DND-41 (cell line): ENCODE measurements at places on chromosomes 12 and 14.

DNA sequence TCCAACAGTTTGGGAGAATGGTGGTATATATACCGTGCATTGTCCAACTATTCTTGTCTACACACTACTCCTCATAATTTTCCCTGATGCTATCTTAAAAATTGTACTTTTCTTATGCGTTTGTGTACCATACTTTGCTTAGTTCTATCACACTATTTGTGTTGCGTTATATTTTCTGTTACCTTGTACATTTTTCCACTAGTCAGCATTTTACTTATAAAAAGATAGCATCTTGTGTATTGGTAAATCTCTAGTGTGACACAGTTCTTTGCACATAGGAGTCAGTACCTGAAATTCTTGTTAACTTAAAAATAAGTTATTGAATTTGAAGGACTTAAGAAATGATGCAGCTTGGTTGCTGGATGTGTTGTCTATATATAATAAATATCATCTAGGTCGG is 201.8 kb upstream of the LMO3 start:
- no peaks in the 10 kb centered on the region for H3K27me3 ChIP-seq
- H3K36me3 ChIP-seq: no peaks in the 10 kb centered on the region
- H3K4me1 ChIP-seq: no peaks in the 10 kb centered on the region

- H3K27ac ChIP-seq: no peak overlapping the region
- DNase-seq: no peak
- peaks cover 14% of the 10 kb centered on the region for H3K27me3 ChIP-seq
- no peaks in the 10 kb centered on the region for H3K36me3 ChIP-seq
- no peaks in the 10 kb centered on the region for H3K4me1 ChIP-seq
These were observed 45.7 kb downstream of the TEAD4 start for GRCh38 chr12:3004655-3005565.

DNA sequence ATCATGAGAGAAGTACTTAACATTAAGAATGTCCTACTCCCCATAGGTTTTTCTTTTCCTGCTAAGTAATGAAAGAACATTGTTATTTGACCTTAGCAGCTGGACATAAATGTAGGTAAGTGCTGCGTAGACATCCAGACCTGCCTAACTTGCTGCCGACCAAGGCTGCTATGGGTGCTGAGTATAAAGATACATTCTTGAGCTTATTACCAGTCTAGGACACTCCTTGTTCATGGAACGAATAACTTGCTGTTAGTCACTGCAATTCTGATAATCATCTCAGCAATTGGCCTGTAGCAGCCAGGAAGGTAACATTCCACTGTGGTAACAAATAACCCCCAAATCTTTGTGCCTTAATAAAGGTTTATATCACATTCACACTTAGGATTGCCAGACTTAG is 478.1 kb downstream of the VRK1 start:
- H3K4me1 ChIP-seq: peaks cover 21% of the 10 kb centered on the region
- no peaks in the 10 kb centered on the region for H3K27me3 ChIP-seq
- no peak overlapping the region for H3K27ac ChIP-seq
- H3K4me3 ChIP-seq: no peak overlapping the region
- no peaks in the 10 kb centered on the region for H3K36me3 ChIP-seq

DNA sequence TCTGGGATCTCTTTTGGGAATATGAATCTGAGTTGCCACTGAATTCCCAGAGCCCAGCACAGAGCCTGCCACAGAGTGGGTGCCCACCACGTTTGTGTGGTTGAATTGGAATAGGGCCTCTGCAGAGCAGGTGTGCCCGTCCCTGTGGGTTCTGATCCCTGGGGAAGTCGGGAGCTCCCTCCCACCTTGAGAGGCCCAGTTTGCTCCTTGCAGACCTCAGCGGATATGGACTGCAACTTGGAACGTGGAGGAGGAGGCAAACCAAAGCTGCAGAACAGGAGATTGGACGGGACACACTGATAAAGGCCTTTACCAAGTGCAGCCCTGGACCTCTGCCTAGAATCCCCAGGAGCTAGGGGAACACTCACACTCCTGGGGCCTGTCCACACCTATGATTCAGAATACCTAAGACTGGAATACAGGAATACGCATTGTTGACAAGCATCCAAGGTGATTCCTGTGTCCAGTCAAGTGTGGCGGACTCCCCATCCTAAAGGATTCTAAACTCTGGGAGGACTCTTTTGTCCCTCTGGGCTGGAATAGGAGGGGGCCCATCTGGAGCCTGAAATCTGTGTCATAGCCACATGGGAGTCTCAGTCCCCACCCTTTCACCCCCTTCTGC is 2.4 kb downstream of the KRT76 start:
- H3K36me3 ChIP-seq: no peaks in the 10 kb centered on the region
- DNase-seq: no peak
- no peaks in the 10 kb centered on the region for H3K4me1 ChIP-seq
- no peak overlapping the region for H3K4me3 ChIP-seq

GRCh38 chr14:90397425-90398314 is 841 bp downstream of the CALM1 start:
- peaks cover 35% of the 10 kb centered on the region for H3K36me3 ChIP-seq
- peak overlapping the region; percentile 89; the same call in 1 of the 2 replicates for H3K4me3 ChIP-seq
- H3K27ac ChIP-seq: peak overlapping the region; percentile 90
- peaks cover 27% of the 10 kb centered on the region for H3K4me1 ChIP-seq

GRCh38 chr12:91637789-91638624 is 455.4 kb upstream of the DCN start:
- DNase-seq: no peak
- no peak overlapping the region for H3K27ac ChIP-seq
- H3K27me3 ChIP-seq: no peaks in the 10 kb centered on the region

DNA sequence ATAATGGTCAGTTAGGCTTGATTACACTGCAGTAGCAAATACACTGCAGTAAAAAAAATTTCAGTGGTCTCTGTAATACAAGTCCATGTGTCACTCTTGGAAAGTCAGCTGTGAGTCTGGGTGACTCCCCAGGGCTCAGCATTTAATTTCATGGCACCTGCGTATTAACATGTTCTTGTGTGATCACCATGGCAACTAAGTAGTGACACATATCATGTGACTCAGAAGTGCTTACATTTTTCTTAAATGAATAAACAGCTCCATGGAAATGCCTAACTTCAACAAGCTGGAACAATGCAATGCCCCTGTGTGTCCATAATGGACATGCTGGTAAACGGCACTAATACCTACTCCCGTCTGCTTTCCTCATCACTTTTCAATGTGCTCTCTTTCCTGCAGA is 88.5 kb upstream of the ANO4 start:
- DNase-seq: no peak
- no peaks in the 10 kb centered on the region for H3K4me1 ChIP-seq
- no peak overlapping the region for H3K4me3 ChIP-seq
- H3K36me3 ChIP-seq: no peaks in the 10 kb centered on the region
- no peaks in the 10 kb centered on the region for H3K27me3 ChIP-seq

DNA sequence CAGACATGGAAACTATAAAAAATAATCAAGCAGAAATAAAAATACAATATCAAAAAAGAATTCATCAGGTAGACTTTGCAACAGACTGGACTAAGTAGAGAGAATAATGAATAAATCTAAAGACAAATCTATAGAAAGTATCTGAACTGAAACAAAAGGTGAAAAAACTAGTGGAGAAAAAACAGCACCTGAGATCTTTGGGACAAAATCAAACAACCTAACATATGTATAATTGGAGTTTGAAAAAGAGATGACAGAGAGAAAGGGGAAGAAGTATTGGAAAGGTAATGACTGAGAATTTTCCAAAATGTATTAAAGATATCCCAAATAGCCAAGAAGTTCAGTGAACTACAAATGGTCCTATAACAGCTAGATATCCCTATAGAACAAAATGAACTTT is 245.4 kb downstream of the IPO8 start:
- no peak for DNase-seq
- H3K36me3 ChIP-seq: no peaks in the 10 kb centered on the region
- no peaks in the 10 kb centered on the region for H3K27me3 ChIP-seq
- no peak overlapping the region for H3K27ac ChIP-seq

- no peaks in the 10 kb centered on the region for H3K4me1 ChIP-seq
- H3K27me3 ChIP-seq: no peaks in the 10 kb centered on the region
- no peak overlapping the region for H3K27ac ChIP-seq
These were observed 34.9 kb upstream of the FBXO21 start for GRCh38 chr12:117225179-117225578.

DNA sequence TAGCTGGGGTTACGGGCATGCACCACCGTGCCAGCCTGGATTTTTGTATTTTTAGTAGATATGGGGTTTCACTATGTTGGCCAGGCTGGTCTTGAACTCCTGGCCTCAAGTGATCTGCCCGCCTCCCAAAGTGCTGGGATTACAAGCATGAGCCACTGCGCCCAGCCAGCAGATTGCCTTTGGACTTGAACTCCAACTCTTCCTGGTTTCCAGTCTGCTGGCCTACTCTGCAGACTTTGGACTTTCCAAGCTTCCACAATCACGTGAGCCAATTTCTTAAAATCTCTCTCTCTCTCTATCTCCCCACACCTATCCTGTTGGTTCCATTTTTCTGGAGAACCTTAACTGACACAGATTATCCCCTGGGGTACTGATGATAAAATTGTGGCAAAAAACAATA is 55.0 kb downstream of the EMP1 start:
- no peak overlapping the region for H3K4me3 ChIP-seq
- no peak for DNase-seq
- H3K27ac ChIP-seq: no peak overlapping the region
- peaks cover 9% of the 10 kb centered on the region; the same call in 1 of the 2 replicates for H3K4me1 ChIP-seq

DNA sequence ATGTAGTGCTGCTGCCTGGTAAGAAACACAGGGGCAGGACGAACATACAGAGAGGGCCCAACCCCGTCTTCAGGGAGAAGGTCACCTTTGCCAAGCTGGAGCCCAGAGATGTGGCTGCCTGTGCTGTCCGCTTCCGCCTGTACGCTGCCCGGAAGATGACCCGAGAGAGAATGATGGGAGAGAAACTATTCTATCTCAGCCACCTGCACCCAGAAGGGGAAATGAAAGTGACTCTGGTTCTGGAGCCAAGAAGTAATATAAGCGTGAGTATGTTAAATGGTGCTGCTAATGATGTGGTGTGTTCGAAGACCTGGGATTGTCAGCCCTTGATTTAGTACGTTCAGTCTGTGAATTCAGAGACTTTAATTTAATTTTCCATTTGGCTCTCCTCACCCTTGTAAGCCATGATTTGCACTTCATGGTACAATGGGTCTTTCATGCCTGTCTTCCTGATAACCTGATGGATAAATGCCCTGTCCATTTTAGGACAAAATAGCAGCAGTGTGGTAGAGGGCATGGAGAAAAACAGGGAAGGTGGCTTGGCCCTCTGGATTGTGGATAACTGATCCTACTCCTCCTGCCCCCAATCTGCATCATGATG is 318.9 kb downstream of the SNAPC1 start:
- no peak for DNase-seq
- H3K27ac ChIP-seq: no peak overlapping the region
- H3K36me3 ChIP-seq: no peaks in the 10 kb centered on the region

GRCh38 chr12:52007158-52007921 is 594 bp downstream of the TAMALIN start:
- H3K4me3 ChIP-seq: peak overlapping the region; percentile 56
- H3K4me1 ChIP-seq: peaks cover 29% of the 10 kb centered on the region
- peaks cover 38% of the 10 kb centered on the region for H3K27me3 ChIP-seq

DNA sequence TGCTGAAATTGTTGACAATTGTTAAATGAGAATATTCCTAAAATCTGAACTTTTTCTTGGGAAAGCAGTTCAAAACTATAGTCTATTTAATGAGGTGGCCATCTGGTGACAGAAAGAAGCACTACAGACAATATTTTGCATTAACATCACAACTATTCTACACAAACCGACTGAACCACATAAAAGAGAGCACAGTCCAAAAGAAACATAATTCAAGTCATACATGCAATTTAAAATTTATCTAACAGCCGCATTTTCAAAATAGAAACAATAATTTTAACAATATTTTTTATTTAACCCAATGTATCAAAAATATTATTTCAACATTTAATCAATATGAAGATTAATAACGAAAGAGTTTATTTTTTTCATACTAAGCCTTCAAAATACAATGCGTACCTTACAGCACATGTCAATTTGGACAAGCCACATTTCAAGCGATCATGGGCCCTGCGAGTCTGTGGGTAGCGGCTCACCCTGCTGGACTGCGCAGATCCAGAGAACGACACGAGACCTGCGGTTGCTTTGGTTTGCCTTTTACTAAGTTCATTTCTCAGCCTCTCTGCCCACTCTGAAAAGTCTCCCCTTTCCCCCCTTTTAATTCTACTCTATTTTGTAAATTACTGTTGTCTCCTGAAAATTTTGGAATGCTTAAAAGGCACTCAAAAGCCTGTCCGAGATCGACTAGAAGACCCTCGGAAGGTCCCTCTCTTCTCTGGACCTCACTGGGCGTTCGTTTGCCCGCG is 947 bp upstream of the LRRC9 start:
- H3K27ac ChIP-seq: no peak overlapping the region
- no peak overlapping the region for H3K4me3 ChIP-seq
- H3K36me3 ChIP-seq: no peaks in the 10 kb centered on the region
- DNase-seq: no peak

DNA sequence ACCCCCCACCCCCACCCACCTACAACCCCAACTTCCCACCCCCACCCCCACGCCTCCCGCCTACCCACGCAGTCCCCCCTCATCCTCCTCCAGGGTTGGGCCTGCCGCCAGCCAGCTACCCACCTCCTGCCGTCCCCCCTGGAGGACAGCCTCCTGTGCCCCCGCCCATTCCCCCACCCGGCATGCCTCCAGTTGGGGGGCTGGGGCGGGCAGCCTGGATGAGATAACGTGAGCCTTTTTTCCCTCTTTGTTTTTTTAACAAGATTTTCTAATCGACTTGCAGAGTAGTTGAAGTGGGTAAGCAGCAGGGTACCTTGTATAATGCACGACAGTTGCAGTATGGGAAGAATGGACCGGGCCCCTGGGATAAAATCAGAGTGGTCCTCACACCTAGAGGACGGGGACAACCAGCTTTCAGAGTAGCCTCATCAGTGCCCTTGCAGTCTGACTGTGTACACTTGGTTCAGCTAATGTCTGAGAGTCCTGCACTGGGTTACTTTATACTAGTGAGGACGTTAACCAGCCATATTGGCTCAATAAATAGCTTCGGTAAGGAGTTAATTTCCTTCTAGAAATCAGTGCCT is 29.4 kb downstream of the CCNK start:
- H3K36me3 ChIP-seq: peaks cover 80% of the 10 kb centered on the region
- no peaks in the 10 kb centered on the region for H3K27me3 ChIP-seq
- H3K27ac ChIP-seq: no peak overlapping the region

DNA sequence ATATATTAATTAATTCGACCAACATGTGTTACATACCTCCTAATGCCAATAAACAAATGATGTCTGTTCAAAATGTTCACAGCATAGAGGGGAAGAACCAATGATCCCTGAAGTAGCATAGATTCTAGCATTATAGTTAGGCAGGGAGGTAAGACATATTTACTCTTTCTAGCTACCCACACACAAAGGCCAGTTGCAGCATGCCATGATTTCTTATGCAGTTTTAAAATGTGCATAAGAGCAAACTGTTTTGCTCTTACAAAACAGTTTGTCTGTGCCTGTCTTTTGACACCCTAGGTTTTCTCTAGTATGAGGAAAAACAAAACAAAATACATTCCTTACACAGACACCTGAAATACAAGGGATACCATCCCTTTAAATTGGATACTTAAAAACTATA is 61.9 kb downstream of the SLC16A7 start:
- no peak overlapping the region for H3K27ac ChIP-seq
- DNase-seq: no peak
- H3K27me3 ChIP-seq: no peaks in the 10 kb centered on the region
- no peak overlapping the region for H3K4me3 ChIP-seq
- 0 out of 2 replicates have a peak, but pooled peaks cover 6% of the 10 kb centered on the region for H3K36me3 ChIP-seq
- no peaks in the 10 kb centered on the region for H3K4me1 ChIP-seq

GRCh38 chr14:92287987-92288386 is 35.0 kb upstream of the SLC24A4 start:
- H3K27ac ChIP-seq: no peak overlapping the region
- no peaks in the 10 kb centered on the region for H3K4me1 ChIP-seq
- H3K27me3 ChIP-seq: no peaks in the 10 kb centered on the region
- no peaks in the 10 kb centered on the region for H3K36me3 ChIP-seq
